NCI-H1417 treated with DMSO at 0.1 percent for 48 hours (cell line): ENCODE measurements at places on chromosomes 4 and X.

DNA sequence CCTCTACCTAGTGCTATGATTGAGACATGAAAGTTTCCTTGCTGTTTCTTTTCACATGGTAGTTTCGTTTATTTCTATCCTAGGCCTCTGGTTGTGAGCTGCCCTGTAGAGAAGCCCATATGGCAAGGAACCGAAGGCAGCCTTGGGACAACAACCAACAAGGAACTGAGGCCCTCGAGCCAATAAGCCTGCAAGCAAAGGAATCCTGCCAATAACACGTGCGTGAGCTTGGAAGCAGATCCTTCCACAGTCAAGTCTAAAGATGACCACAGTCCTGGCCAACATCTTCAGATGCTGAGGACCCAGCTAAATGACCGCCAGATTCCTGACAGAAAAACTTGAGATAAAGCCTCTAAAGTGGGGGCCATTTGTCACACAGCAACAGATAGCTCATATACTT is 100.4 kb upstream of the FAM9B start:
- no peak for DNase-seq

DNA sequence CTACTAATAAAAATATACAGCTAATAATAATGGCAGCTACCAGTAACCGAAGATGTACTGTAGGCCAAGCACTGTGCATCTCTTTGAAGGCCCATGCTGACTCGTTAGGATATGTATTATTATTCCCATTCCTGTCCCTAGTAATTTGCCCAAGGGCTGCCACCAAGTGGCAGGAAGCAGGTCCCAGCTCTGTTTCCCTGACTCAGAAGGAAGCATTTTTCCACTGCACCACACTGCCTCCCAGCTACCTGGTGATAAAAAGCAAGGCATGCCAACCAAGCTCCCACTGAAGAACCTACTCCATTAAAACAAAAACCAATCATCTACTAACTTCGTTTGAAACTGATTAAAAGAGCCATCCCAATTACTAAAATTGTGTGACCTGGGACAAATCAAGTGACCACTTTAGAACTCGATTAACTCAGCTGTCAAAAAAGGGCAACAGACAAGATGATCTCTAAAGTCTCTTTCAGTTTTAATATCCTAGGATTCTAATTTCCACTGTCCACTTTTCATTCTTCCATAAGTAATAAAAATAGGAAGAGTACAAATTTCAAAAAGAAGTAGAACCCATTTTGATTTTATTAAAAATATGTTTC is 24.3 kb upstream of the PGM2 start:
- DNase-seq, result peak; percentile 53

DNA sequence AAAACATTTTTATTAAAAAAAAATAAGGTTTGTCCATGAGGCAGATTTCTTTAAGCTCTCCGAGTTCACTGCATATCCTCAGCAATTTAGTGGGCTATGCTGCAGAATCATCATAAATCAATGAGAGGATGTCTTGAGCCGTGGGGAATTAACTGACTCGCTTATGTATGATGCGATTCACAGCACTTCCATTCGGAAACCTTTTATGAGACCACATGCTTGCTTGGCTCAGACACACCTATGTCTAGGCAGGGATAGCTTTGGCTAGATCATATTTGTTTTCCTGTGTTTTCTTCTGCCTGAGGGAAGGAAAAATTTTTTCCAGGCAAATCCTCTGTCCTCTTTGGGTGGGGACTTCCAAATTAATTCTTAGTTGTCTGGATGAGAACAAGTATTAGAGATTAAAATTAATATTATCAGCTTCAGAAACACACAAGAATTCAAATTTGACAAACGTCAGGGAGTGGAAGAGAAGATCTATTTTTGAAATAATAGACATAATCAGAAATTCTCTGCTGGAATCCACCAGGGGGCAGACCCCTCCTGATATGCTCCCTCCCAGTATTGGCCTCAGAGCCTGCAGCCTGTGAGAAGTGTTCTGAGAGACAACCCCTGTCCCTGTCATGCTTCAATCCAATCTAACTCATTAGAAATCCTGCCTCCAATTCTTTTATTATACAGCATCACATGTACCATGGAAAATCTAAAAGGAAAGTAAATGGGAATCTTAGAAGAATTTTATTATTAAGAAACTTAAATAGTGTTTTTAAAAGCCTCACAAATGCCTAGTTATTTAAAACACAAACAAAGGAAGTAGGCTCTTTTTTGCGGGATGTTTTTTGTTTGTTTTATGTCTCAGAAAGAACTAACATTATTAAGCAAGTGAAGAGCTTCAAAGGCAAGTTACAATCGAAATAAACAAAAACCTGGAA is 345.1 kb upstream of the TACR3 start:
- DNase-seq, result peak; percentile 42

GRCh38 chrX:150478496-150479492 is 89.6 kb upstream of the MTM1 start:
- DNase-seq, result no peak
